ENCODE measurements at places on chromosomes 2 and 18. TPM values are rescaled to one million over a fixed set of nuclear protein-coding genes. Genes with fewer than 3 reads are reported as not detected.

DNA sequence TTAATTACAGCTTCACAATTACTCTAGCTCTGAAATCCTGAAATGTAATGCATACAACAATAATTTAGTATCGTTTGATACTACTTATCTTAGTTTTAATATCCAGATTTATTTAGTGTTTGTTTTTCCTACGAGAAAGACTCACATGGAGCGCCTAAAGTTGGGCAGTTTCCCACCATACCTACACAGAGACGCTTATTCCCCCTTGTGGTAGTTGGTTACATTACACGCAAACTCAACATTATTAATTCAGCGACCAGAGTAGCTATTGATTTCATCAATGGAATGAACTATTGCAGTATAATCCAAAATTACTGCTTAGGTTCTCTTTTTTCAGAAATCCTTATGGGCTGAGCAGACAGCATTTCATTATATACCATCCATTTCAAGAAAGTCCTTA, 164.0 kb upstream of the REG3G start:
- no peak overlapping the region for H3K27ac ChIP-seq
- no peaks in the 10 kb centered on the region for H3K36me3 ChIP-seq
- H3K27me3 ChIP-seq: no peaks in the 10 kb centered on the region
- no peak for DNase-seq
- H3K4me1 ChIP-seq: no peaks in the 10 kb centered on the region
- no peak overlapping the region for H3K4me3 ChIP-seq

DNA sequence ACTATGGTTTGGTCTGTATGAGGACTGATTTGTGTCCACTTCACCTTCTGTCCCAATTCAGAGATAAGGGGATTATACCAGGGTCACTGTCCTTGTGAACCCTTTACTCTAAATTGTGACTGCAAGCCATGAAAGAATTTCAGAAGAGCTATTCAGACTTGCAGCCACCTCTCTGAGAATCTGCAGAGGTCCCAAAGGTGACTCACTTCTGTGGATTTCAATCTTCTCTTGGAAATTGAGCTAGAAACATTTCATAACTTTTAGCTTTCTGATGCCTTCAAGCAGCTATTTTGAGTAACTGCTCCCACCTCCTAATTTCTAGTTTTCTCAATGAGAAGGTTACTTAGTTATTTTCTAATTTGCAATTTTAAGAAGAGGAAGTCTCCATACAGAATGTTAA, 1242.4 kb upstream of the ACVR2A start:
- H3K27me3 ChIP-seq: no peaks in the 10 kb centered on the region
- no peak overlapping the region for H3K4me3 ChIP-seq
- no peaks in the 10 kb centered on the region for H3K4me1 ChIP-seq
- no peaks in the 10 kb centered on the region for H3K36me3 ChIP-seq
- no peak overlapping the region for H3K27ac ChIP-seq
- no peak for DNase-seq

- H3K4me1 ChIP-seq: no peaks in the 10 kb centered on the region
- no peaks in the 10 kb centered on the region for H3K27me3 ChIP-seq
- no peak overlapping the region for H3K4me3 ChIP-seq
- H3K36me3 ChIP-seq: no peaks in the 10 kb centered on the region
These were observed 418.0 kb downstream of the LRATD1 start for GRCh38 chr2:15050483-15050882.

GRCh38 chr2:24205131-24205530, 30.3 kb downstream of the FAM228A start:
- H3K27ac ChIP-seq: no peak overlapping the region
- no peak for DNase-seq
- H3K36me3 ChIP-seq: peaks cover 16% of the 10 kb centered on the region
- no peaks in the 10 kb centered on the region for H3K4me1 ChIP-seq
- H3K4me3 ChIP-seq: no peak overlapping the region
- H3K27me3 ChIP-seq: no peaks in the 10 kb centered on the region

DNA sequence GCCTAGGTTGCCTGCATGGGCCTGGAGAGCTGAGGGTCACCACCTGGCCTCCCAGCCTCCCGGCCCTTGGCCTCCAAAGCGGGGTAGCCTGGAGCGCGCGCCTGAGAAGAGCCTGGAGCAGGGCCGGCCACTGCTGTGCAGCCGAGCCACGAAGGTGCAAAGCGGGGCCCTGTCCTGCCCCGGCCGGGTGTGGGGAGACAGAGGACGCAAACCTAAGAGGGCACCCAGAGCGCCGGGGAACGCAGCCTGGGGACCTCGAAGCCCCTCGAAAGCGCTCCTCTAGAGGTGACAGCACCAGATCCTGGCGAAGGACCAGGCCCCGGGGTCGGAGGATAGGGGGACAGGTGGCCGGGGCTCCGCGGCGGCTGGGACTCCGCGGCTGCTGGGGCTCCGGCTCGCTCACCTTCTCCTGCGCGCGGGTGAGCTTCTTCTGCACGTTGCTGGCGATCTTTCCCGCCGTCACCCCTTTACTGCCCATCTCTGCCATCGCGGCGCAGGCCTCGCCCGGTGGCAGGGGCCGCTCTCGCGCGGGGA, 430 bp downstream of the BIN1 start:
- no peaks in the 10 kb centered on the region for H3K4me1 ChIP-seq
- peak; percentile 51 for DNase-seq
- no peaks in the 10 kb centered on the region for H3K27me3 ChIP-seq
- no peaks in the 10 kb centered on the region for H3K36me3 ChIP-seq
- peak overlapping the region; percentile 93 for H3K4me3 ChIP-seq

DNA sequence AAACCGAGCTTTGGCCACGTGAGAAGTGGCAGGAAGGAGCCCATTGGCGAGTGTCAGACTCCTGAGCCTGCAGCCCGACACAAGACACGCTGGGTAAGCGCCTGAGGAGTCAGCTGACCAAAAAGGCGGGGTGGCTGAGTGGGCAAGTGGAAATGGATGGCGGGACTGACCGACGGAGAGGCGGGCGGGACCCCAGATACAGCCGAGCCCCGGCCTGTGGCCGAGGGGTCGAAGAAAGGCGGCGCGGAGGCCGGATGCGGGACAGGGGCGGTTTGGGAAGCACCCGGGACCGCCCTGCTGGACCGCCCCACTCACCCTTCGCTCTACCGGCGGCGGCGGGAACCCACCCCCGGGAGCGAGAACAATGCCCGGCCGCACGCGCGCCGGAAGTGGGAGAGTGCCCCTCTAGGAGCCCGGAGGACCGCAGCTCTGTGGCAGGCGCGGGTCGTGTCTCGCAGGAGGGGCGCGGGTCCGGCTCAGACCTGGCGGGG, 22.8 kb downstream of the ZSCAN30 start:
- no peaks in the 10 kb centered on the region for H3K27me3 ChIP-seq
- peak; percentile 71 for DNase-seq
- H3K27ac ChIP-seq: peak overlapping the region; percentile 91
- H3K4me3 ChIP-seq: peak overlapping the region; percentile 59
- peaks cover 4% of the 10 kb centered on the region for H3K36me3 ChIP-seq

DNA sequence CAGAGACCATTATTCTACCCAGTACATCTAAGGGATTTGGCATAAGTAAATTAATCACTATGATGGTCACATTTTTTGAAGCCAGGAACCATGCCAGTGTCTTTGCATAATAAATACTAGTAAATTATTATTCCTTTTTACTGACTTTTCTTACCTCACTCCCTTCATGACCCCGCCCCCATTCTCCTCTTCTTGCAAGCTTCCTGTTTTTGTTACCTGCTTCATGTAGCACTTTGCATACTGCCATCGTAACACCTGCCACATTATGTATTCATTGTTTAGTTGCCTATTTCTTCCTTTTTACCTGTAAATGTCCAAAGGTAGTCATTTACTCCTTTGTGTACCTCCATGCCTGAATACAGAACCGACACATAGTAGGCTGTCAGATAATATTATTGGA, 309.5 kb downstream of the KIAA1328 start:
- H3K4me3 ChIP-seq: no peak overlapping the region
- no peaks in the 10 kb centered on the region for H3K27me3 ChIP-seq

The VIT gene
- total RNA-seq: 9.2 TPM

The ZNF892 gene
- total RNA-seq: 3.7 TPM

DNA sequence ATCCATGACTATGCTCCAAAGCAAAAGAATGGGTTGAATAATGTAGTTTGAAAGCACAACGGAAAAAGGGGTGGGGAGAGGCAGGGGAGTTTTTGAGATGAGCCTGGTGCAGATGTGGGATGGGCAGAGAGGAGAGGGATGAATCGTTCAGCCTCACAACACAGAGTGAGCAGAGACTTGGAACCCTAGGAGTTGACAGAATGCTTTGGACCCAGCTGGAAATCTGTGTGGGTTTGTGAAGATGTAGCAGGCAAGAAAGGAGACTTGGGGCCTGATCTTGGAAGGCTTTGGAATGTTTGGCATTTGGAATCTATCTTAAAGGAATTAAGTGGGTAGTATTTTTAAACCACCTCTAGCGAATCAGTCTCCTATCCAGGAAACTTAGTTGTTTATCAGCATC, 66.0 kb upstream of the KCTD1 start:
- H3K36me3 ChIP-seq: no peaks in the 10 kb centered on the region
- H3K27me3 ChIP-seq: no peaks in the 10 kb centered on the region
- H3K4me1 ChIP-seq: no peaks in the 10 kb centered on the region
- H3K27ac ChIP-seq: no peak overlapping the region

GRCh38 chr18:74456017-74456348, 1.1 kb downstream of the DIPK1C start:
- H3K4me1 ChIP-seq: no peaks in the 10 kb centered on the region
- H3K36me3 ChIP-seq: no peaks in the 10 kb centered on the region
- peak overlapping the region; percentile 43 for H3K4me3 ChIP-seq
- no peak for DNase-seq
- no peak overlapping the region for H3K27ac ChIP-seq

The CCDC178 gene
- 1.6 TPM for total RNA-seq

GRCh38 chr2:240153418-240153817, 13.0 kb upstream of the OTOS start:
- no peak overlapping the region for H3K4me3 ChIP-seq
- peaks cover 56% of the 10 kb centered on the region for H3K27me3 ChIP-seq
- H3K36me3 ChIP-seq: no peaks in the 10 kb centered on the region
- no peak overlapping the region for H3K27ac ChIP-seq
- DNase-seq: no peak

- no peaks in the 10 kb centered on the region for H3K27me3 ChIP-seq
- no peak overlapping the region for H3K4me3 ChIP-seq
- H3K27ac ChIP-seq: no peak overlapping the region
- no peaks in the 10 kb centered on the region for H3K4me1 ChIP-seq
- no peak for DNase-seq
- H3K36me3 ChIP-seq: no peaks in the 10 kb centered on the region
These were observed 201.4 kb downstream of the SOCS6 start for GRCh38 chr18:70489986-70490933.

- H3K4me1 ChIP-seq: peaks cover 10% of the 10 kb centered on the region
- H3K4me3 ChIP-seq: no peak overlapping the region
- H3K36me3 ChIP-seq: no peaks in the 10 kb centered on the region
- no peak for DNase-seq
- H3K27ac ChIP-seq: no peak overlapping the region
These were observed 263.2 kb downstream of the TGIF1 start for GRCh38 chr18:3713166-3713565.

DNA sequence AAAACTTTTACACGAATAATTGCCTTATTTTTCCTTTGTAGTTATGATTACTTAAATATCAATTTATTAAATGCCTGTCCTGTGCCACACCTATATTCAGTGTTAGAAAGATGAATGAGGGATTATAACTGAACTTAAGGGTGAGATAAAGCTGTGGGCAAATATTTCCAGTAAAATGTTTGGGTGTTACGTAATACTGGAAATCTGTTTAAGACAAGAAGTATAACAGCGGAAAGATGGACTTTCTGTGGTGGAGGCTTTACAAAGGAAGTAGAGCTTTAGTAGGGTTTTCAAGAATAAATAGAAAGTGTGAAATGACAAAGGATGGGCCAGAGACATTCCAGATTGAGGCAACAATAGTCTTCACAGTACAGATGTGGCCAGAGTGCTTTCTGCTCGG, 927.0 kb downstream of the DPP10 start:
- no peak overlapping the region for H3K4me3 ChIP-seq
- no peaks in the 10 kb centered on the region for H3K36me3 ChIP-seq
- DNase-seq: no peak
- H3K4me1 ChIP-seq: no peaks in the 10 kb centered on the region
- H3K27ac ChIP-seq: no peak overlapping the region

The CDK5R2 gene
- total RNA-seq: not detected

The LIPG gene
- 0.16 TPM for total RNA-seq

DNA sequence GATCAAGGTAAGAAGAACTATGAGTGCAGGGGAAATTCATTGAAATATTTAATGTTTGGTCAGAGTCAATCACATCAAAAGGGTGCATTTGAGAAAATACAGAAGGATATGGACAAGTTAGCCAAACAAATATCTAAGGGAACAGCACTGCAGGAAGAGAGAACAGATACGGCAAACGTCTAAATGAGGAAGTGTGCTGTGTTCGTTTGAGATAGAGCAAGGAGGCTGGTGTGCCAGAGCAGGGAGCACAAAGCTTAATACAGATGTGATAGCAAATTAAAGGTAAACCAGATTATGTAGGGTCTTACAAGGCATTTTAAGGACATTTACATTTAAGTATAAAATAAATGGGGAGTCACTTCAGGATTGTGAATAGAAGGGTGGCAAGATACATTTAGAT, 241.3 kb upstream of the ZNF804A start:
- H3K4me3 ChIP-seq: no peak overlapping the region
- no peak overlapping the region for H3K27ac ChIP-seq
- H3K27me3 ChIP-seq: no peaks in the 10 kb centered on the region

DNA sequence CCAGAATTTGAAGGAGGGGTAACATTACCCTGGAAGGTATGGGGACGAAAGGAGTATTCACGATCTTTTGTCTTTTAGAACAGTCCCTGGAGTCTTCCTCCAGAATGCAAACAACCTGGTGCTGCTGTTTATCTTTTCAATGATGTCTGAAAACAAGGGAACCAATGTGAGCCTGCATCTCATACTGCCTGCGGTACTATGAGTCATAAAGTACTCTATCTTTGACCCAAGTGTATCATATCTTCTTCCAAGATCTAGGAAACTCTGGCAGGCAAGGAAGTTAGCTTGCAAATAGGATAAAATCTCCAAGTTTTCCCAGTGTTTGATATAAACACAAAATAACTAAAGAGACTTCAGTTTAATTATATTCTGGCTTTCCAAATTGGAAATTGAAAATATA, 968.5 kb downstream of the LRP1B start:
- H3K27ac ChIP-seq: no peak overlapping the region
- no peaks in the 10 kb centered on the region for H3K4me1 ChIP-seq
- no peaks in the 10 kb centered on the region for H3K36me3 ChIP-seq

The CCDC148 gene
- total RNA-seq: 9.8 TPM

DNA sequence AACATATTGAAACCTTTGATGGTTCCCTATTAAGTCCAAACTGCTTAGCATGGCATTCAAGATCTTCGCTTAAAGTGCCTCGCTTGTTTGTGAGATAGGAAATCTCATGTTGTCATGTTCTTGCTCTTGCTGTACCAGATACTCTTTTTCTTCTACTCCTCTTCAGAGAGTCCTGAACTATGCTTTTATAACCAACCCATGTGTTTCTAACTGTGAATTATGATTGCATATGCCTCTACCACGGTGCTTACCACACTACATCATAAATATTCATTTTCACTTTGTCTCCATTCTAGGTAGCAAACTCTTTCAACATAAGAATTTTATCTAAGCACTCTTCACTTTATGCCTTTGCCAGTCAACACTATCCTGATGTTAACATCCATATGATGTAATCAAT, 23.6 kb downstream of the STAT4 start:
- H3K36me3 ChIP-seq: no peaks in the 10 kb centered on the region
- no peaks in the 10 kb centered on the region for H3K27me3 ChIP-seq
- DNase-seq: no peak
- H3K4me3 ChIP-seq: no peak overlapping the region

GRCh38 chr2:4653991-4654390, 950.6 kb downstream of the DCDC2C start:
- H3K27ac ChIP-seq: no peak overlapping the region
- no peaks in the 10 kb centered on the region for H3K36me3 ChIP-seq
- no peaks in the 10 kb centered on the region for H3K4me1 ChIP-seq
- no peak overlapping the region for H3K4me3 ChIP-seq
- no peak for DNase-seq

The DQX1 gene
- 0.66 TPM for total RNA-seq
